ENCODE measurements at places on chromosomes 7 and 10.

DNA sequence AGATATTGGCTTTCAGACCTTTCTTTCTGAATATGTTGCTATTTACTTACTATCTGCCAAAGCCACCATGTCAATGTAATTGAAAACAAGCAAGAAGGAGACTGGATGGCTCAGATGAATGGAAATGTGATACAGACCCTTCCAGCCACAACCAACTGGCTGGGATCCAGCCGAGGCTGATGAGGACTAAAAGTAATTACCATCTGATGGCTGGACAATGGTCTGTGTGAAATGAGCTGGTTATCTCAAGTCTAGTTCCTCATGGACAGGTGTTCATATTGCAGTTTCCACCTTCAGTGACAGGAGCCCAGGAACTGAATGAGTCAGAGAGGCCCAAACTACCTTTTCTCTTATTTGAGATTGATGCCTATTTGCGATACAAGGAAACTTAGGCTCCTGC lies 267.5 kb downstream of the GATA3 start:
- DNase-seq: no peak

- no peak for DNase-seq
Observed at GRCh38 chr7:151240942-151241754, 7.3 kb downstream of the SMARCD3 start.

DNA sequence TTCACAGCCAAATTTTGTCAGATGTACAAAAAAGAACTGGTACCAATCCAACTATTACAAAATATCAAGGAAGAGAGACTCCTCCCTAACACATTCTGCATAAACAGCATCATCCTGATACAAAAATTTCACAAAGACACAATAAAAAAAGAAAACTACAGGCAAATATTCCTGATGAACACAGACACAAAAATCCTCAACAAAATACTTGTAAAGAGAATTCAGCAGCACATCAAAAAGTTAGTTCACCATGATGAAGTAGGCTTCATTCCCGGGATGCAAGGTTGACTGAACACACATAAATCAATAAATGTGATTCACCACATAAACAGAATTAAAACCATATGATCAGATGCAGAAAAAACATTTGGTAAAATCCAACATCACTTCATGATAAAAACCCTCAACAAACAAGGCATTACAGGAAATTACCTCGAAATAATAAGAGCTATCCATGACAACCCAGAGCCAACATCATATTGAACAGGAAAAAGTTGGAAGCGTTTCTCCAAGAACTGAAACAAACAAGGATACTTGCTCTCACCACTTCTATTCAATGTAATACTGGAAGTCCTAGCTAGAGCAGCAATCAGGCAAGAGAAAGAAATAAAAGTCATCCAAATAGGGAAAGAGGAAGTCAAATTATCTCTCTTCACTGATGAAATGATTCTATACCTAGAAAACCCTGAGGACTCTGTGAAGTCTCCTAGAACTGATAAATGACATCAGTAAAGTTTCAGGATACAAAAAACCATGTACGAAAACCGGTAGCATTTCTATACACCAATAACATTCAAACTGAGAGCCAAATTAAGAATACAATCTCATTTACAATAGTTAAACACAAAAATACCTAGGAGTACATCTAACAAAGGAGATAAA lies 223.1 kb downstream of the REEP3 start:
- DNase-seq: no peak

GRCh38 chr10:120610791-120611190 lies 153.8 kb downstream of the PLPP4 start:
- no peak for DNase-seq

DNA sequence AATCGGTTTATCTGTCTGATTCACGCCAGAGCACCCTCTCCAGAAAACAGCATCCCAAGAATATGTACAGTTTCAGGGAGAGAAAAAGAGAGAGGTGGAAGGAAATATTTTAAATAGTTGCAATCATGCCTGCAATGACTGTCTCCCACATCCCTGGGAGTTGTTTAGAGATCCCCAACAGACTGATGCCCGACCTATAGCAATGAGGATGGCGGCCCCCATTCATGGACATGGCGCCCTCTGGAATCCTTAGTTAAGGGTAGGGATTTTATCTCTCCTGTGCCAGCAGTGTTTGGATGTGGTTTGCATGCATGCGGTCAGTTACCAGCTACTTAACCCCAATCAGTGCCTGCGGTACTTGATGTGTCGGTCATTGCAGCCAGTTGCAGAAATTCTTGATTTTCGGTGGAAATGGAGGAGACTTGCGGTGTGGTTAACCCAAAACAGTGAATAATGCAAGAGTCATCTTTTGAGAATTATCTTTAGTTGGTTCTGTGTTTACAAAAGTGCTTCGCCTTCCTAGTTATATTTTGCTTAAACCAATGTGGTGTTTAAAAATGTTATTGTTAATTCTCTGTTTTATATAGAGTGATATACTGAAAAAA lies 186.0 kb upstream of the TCF7L2 start:
- no peak for DNase-seq

GRCh38 chr10:88236121-88236743 lies 346.9 kb downstream of the RNLS start:
- DNase-seq: no peak

DNA sequence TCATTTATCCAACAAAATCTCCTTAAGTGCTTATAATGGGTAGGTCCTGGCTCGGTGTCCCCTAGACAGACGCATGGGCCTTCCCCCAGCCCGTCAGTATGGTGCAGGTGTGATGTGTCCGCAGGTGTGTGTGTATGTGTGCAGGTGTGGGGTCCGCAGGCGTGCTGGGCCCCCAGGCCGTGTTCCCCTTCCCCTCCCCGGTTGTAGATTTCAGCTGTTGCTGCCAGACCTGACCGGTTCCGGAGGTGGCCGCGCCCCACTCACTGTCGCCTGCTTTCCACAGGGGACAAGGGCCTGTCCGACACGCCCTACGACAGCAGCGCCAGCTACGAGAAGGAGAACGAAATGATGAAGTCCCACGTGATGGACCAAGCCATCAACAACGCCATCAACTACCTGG lies 50.5 kb downstream of the FIGNL1 start:
- no peak for DNase-seq

- no peak for DNase-seq
Observed at GRCh38 chr10:77325233-77325537, 312.4 kb downstream of the KCNMA1 start.

- DNase-seq: no peak
Observed at GRCh38 chr10:103493916-103494877, 692 bp downstream of the NEURL1 start.
